T-helper 9 cell (primary cell): ENCODE measurements at places on chromosomes 7 and 10.

DNA sequence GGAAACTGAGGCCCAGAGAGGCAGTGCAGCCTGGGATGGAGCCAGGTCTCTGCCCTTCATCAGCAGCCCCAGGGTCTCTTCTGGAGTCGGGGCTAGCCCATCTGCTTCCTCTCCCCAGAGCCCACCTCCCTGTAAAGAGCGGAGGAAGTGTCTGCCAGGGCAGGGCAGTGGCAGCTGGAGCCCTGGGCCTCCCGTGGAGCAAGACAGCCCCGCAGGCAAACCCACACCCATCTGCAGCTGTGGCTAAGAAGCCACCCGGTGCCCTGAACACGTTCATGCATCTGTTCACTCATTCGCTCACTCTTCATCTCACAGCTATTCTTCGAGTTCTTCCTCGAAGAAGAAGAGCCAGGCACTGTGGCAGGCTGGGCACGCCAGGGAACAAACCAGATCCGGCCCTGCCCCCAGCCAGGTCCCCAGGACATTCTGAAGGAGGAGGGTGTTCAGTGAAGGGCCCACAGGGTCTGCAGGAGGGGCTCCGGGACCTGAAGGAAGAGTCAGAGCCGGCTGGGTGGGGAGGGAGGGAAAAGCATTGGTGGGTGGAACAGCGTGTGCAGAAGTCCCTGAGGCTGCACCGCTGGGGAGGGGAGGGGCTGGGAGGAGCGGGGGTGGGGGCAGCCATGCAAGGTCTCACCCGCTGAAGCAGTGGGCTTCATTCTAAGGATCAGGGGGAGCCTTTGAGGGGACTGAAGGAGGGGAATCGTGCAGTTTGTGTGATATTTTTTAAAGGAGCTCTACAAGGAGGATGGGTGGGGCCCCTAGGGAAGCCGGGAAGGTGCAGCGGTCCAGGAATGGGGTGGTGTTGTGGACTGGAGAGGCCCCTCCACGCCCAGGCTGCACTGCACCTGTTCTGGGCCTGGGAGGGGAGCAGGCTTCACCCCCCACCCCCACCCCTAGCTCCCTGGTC lies 99.1 kb downstream of the UNCX start:
- DNase-seq = no peak

DNA sequence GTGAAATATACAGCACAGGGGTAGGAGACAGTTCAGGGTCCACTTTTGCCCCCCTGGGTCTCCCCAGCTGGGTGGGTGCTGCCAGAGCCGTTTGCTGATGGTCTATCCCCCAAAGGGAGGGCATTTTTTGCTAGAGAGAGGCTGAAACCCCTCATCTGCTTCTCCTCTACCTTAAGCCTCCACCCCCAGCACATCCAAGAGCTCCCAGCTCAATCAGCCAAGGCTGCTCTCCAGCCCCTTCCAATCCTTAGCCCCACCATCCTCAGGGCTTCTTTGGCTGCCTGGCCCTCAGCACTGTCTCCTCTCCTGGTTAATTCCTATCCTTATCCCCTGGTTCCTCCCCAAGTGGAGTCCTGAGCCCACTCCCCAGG lies 153.1 kb downstream of the AOAH start:
- DNase-seq = no peak

DNA sequence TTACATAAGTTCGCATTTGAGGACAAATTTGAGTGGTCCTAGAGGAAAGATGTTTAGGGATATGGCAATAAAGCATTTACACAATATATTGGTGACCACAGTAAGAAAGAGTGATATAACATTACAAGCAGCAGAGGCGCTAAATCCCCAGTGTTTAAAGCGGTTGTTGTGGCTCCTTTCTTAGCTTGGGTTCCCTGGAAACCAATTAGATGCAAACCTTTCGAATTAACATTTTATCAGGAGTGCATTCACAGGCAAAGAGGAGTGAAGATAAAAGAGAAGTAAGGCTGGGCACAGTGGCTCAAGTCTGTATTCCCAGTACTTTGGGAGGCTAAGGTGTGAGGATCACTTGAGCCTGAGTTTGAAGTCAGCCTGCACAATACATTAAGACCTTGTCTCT lies 331.1 kb downstream of the BICC1 start:
- DNase-seq = no peak

GRCh38 chr10:49071160-49071761 lies 44.1 kb downstream of the VSTM4 start:
- no peak for DNase-seq

- DNase-seq = no peak
These were observed 183.3 kb downstream of the PTN start for GRCh38 chr7:137160236-137160635.

- no peak for DNase-seq
These were observed 563.3 kb downstream of the GATA3 start for GRCh38 chr10:8617792-8618191.

DNA sequence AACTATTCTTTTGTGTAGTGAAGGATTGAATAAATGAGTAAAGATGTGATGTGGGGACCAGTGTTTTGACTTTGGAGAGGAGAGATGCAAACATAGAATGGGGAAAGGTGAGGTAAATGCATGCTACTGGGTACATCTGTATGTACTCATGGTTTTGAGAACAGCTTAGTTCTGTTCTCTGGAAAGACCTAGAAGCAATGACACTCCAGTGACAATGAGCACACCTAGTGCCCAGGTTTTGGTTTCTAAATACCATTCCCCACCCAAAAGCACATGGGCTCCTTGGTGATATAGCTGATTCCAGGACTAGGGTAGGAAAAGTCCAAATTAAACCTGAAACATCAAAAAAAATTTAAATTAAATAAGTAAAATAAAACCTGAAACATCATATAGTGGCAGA lies 22.6 kb upstream of the HSPA12A start:
- DNase-seq = no peak

GRCh38 chr7:26627891-26628341 lies 236.5 kb downstream of the SKAP2 start:
- DNase-seq = no peak

DNA sequence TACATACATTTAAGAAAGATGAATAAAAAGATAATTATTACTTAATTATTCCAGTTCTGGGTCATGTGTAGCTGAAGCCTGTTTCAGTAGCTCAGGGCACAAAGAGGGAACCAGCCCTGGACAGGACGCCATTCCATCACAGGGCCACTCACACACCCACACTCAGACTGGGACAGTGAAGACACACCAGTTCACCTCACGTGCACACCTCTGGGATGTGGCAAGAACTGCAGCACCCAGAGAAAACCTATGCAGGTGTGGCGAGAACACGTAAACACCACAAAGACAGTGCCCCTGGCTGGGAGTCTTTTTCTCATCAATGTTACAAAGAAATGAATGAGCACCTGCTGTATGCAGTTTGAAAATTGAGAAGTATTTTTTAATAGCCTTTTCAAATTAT lies 1.6 kb upstream of the IDI1 start:
- peak; percentile 35 for DNase-seq

GRCh38 chr10:34224639-34225038 lies 590.5 kb downstream of the PARD3 start:
- DNase-seq = no peak

GRCh38 chr10:24901686-24902399 lies 50.6 kb downstream of the PRTFDC1 start:
- no peak for DNase-seq

- DNase-seq = no peak
These were observed 14.5 kb downstream of the C7orf57 start for GRCh38 chr7:48049850-48050249.

GRCh38 chr7:33590916-33591315 lies 314.4 kb upstream of the BMPER start:
- no peak for DNase-seq

DNA sequence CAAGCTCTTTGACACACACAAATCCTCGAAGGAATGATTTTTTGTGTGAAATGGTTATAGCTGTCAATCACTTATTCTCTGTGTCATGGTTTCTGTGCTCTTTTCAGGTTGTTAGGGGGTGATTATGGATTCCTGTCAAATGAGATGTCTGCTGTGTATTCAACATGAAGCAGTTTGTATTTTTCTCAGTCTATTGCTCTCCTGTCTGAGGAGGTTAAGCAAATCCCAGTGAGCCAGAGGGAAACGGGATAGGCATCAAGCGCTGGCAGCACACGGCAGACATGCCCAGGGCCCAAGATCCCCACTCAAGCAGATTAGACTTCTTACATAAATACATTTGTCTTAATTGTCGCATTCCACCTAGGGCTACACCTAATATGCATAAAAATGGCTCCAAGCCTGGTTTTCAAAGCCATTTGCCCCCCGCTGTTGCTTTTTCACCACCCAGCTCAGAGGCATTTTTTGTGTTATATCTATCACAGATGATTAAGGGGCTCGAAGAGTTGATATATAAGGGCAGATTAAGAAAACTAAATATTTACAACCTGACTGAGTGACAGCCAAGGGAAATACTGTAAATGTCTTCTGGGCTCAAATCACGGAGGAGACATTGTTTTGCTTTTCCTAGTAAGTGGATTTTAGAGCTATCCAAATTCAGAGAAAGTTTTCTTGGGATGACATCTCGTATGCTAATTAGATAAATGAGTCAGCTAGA lies 192.7 kb upstream of the LRGUK start:
- DNase-seq = no peak

DNA sequence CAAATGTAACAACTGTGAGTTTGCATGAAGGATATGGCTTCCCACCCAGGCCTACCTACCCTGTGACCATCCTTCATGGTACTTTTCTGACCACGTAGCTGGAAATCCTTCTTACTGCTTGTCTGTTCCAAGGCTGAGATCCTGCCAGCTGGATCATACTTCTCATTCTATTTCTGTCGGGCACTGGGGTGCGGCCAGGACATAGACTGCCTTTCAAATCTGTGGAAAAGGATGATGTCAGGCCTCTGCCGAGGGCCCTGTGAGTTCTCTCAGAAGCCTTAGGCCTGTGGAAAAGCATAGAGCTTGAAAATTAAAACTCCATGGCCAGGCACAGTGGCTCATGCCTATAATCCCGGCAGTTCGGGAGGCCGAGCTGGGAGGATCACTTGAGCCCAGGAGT lies 10.0 kb downstream of the VWC2 start:
- DNase-seq = no peak

DNA sequence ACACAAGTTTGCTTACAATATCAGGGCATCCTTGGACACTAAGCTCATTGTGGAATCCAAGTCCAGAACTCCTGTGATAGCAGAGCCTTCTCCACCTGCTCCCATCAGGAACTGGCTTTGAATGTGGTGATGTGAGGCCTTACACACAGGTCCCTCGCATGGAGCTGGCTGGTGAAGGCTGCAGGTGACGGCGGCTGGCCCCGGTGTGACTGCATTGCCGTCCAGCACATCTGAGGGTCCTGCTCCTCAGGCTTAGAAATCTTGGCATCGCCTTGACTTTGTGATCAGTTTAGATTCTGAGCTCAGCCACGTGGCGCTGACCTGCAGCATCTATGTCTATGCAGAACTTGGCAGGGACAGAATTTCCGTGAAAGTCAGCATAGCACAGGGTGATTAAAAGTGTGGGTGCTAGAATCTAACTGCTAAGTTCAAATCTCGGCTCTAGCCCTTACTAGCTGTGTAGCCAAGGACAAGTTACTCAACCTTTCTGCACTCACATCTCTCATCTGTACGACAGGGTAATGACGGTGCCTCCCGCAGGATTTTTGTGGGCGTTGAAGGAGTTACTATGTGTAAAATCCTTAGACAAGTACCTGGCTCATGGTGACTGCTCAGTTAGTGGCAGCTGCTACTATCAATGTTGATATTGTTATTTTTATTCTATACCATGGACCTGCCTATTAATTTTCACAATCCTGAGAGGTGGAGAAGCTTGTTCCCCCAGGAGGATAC lies 26.6 kb downstream of the HKDC1 start:
- no peak for DNase-seq

GRCh38 chr7:137981175-137981574 lies 20.7 kb downstream of the CREB3L2 start:
- no peak for DNase-seq

DNA sequence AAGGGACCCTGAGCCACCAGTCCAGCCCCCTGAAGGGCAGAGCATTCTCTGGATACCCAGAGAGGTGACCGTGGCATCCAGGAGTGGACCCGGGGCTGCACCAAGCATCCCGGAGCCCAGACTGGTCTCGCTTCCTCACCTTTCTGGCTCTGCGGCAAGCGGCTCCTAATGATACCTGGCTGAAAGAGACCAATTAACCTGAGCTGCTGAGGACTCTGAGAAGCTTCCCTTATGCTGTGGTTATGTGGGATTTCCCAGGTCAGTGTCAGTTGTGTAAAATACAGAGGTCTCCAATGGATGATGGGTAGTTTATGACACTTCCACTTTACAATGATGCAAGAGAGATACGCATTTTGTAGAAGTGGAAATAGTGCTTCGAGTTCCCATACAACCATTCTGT lies 51.5 kb downstream of the PFKFB3 start:
- DNase-seq = no peak

- no peak for DNase-seq
These were observed 128.2 kb downstream of the AKR1D1 start for GRCh38 chr7:138204285-138204981.

- DNase-seq = no peak
These were observed 26.4 kb downstream of the PRF1 start for GRCh38 chr10:70575874-70576802.
